ENCODE measurements at places on chromosomes 5 and 9.

GRCh38 chr5:91301106-91301846, 81.8 kb downstream of the ARRDC3 start:
- peak; percentile 17 for ATAC-seq

DNA sequence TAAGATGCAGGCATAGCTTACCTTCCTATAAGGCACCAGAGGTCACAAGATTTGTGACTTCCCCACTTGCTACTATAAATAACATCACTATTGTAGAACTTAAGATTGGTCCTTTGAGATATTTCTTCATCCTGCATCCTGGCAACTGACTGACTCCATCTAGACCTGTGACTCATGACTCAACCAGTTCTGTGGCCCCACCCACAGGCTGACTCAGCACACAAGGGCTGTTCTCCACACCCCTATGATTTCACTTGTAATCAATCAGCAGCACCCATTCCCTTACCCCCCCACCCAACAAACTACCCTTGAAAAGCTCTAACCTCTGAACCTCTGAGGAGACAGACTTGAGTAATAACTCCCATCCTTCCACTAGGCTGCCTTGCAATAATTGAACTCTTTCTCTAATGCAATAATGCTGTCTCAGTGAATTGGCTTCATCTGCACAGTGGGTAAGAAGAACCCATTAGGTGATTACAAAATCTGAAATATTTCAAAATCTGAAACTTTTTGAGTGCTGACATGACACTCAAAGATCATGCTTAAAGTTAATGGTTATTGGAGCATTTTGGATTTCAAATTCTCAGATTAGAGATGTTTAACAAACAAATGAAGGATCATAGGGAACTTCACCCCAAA, 296.7 kb downstream of the ARL15 start:
- ATAC-seq = peak; percentile 98

DNA sequence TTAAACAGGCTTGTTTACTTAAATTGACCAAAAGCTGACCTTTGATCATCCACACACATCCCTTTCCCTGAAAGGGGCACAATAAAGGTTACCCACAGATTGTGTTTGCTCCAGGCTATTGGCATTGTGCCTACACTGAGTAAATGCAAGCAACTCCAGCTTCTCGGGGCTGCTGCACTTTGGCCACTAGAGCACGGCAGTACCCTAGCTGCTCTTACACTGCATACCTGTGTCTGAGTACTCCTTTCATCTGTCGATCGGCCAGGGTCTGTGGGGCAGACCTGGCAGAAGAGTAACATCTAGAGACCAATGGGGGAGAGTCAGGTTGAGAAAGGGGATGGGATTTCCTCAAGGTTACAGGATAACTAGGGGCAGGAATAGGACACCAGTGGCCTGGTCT, 281.9 kb upstream of the NMUR2 start:
- no peak for ATAC-seq

DNA sequence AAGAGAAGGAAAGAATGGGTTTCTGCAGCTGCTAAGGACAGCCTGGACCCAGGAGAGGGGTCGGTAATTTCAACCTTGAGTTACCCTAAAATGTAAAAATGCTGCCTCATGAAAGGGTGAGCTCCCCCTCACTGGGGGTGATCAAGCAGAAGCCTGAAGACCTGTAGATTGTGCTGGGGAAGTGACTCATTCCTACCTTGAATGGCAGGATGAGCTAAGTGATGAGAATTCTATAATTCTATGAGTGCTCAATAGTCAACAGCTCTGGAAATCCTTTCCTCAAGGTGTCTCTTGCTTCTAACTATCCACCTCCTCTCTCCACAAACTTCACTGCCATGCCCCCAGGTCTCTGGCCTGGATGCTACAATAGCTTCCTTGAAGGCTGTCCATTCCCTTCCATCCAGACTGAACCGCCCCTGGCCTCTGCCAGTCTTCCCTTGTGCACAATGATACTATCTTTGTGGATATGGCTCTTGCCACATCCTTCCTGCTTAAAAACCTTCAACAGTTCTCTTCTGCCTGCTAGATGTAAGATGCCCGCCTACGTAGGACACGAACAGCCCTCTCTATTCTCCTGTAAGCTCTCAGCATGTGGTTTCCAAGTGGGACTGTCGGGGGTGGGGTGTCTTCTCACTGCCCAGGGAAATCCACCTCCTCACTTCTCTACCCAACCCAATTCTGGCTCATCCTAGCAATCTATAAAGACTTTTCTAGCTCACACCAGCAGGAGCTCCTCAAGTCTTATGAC, 50.6 kb downstream of the PTPN3 start:
- ATAC-seq = no peak
